ENCODE measurements at places on chromosomes 16 and 17.

DNA sequence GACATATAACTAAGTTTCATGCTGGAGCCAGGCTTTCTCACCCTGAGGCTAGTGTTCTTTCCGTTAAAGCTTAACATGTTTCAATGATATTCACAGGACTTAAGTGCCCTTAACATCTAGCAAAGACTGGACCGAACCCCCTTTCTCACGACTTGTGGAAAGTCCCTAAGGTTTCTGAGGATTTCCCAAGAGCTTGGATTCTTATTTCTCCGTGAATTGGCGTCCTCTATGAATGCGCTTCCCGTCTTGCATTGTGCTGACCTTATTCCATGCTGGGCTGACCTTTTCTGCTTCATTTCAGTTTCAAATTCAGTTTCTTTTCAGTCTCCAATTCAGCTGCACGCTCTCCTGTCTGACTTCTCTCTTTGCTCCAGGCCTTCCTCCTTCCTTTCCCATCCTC lies 206.4 kb downstream of the HS3ST3A1 start:
- DNase-seq, result no peak

DNA sequence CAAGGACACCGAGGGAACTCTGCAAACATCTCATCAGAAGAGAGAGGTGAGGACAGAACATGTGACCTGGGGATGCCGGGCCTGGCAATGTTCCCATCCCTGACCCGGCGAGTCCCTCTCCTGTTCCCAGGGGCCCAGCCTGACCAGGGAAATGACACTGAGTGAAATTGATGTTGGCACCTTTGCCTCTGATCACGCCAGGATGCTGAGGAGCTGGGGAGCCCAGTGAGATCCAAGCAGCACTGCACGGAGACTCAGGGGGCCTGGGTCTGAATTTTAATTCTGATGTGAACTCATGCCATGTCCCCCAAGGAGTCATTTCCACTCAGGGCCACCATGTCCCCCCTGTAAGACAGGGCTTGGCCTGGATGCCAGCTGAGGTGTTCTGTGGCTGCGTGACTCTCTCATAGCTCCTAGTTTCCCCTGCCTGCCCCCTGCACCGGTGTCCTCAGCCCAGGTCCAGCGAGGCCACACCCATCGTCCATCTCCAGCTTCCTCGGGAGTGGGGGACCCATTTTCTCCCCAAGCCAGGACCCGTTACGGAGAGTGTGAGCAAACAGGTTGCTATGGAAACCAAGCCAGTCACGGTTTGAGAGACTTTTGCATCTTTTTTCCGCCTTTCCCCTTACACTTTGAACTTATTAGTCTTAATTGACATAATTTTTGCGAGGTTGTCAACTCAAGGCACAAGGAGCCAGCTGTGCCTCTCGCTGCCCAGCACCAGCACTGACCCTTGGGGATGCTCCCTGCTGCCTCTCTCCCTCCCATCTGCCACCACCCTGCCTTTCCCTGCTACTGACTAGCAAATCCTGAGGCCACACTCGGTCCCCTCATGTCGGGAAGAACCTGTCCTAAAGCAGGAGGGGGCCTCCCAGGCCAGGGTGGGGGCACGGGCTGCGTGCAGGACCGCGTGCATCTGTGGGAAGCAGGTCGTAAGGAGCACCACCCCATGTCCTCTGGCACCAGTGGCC lies 150.0 kb downstream of the SDK2 start:
- no peak for DNase-seq

- DNase-seq, result no peak
Observed at GRCh38 chr17:30299000-30299399, 7.3 kb upstream of the BLMH start.

DNA sequence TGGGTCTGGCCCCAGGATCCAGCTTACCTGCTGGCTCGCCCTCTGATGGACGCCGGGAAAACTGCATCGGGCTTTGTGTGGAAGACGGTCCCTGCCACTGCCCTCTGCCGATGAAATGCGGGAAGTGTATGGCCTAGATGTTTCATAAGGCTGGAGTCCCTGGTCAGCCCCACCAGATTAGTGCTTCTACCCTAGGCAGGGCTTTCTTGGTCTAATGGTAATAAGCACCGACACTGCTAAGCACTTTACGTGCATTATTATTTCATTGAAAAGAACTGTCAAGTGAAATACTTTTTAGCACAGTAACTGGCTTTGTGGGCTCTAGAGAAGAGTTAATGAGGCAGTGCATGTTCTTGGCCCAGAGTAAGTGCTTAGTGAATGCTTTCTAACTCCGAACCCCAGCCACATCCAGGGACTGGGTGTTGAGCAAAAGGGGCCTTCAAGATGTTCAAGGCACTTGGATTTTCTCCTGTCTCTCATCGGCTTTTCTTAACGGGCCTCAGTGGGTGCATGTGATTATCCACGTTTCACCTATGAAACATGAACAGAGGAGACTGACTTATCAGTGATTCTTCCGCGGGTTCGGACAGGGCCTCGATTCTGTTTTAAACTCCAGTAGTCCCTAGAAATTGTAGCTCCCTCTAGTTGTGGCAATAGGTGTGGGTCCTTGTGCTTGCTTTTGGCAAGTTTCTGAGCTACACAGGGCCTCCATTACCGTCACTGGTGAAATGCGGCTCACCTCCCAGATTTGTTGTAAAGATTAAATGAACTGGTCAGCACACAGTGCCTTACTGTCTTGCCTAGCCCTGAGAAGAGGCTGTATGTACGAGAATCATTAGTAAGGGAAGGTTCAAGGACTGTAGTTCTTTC lies 6.6 kb downstream of the TRAF4 start:
- DNase-seq, result peak; percentile 89

DNA sequence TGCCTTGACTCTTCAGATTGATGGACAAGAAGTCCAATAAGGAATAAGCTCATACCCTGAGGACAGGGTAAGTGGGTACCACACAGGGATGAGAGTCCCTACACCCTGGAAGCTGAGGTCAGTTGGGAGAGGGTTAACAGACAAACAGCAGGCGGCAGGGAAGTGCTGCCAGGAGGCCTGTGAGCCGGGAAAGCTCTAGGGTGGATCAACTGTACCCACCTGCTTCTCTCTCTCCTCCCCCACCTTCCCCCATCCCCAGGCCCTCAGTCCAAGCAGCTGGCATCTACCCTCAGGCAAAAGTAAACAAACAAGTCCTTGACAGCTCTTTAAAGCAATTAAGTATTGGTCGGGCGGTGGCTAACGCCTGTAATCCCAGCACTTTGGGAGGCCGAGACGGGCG lies 20.7 kb upstream of the MYLK3 start:
- no peak for DNase-seq

GRCh38 chr17:32904891-32905290 lies 23.1 kb upstream of the TMEM98 start:
- no peak for DNase-seq

GRCh38 chr17:55072898-55073297 lies 104.3 kb downstream of the STXBP4 start:
- DNase-seq, result no peak

DNA sequence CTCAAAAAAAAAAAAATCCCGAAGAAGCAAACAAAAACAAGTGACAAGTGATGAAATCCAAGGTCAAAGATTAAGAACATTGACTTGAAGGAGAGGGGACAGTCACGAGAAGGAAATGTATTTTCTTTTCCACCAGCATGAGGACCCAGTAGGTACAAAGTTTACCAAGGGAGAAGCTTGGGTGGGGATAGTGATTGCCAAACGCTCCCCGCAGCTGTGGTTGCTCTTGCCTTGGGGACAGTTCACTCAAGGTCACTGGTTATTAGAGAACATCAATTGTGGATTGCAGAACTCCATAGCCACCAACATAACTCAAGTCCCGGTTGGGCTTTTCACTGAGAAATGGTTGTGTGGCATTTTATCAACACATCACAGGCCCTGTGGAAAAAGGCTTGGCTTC lies 27.0 kb downstream of the RSL1D1 start:
- no peak for DNase-seq

DNA sequence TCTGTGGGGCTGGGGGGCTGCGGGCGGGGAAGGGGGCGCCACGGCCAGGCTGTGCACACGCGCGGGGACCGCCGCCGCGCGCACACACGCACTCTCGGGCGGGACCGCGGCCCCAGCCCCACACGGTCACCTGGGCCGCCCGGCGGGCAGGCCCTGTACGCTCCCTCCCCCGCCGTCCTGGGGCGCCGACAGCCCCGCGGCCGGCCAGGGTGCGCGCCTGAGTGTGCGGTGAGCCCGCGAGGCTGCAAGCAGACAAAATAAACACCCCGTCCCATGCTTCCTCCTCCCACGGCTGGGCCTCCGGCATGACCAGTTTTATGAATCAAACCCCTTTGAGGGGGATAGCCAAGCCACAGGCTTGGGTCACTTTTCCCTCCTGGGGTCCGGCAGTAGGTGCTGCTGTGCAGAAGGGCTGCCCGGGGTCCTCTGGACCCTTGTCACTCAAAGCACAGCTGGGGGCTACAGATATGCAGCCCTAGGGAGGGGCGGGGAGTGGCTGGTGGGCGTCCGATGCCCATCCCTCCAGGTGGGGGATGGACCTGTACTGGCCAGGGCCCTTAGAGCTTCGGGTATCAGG lies 441 bp downstream of the VASN start:
- DNase-seq, result peak; percentile 38

GRCh38 chr16:17177242-17177958 lies 293.4 kb downstream of the XYLT1 start:
- no peak for DNase-seq

GRCh38 chr16:57645691-57646387 lies 17.4 kb downstream of the ADGRG1 start:
- no peak for DNase-seq

DNA sequence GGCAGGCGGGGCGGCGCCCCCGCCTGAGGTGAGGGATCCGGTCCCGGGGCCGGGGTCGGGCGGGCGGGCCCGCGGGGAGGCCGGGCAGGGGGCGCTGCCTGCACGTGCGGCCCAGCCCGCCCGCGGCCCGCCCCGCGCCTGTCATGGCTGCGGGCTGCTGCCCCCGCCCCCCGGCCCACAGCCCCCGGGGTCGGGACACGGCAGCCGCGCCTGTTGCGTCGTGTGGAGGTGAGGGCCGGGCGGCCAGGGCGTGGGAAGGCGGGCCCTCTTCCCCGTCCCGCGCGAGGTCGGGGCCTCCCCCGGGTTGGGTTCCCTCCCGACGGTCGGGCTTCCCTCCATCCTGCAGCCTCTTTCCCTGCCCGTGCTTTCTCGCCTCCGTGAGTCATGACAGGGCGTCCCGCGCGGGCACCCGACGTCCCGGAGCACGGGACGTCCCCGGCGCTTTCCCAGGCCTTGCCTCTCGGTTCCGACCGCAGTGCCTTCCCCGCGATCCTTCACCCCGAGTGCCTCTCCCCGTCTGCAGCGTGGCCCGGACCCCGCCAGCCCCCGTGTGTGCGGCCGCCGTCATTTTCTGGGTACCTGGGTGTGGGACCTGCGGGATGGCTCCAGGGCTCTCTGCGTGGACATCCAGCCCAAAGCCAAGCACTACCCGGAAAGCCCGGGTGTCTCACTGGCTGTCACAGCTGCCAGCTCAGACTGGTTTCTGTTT lies 76.7 kb downstream of the CHD9 start:
- DNase-seq, result peak; percentile 66

GRCh38 chr17:18949566-18949965 lies 2.4 kb upstream of the SLC5A10 start:
- DNase-seq, result no peak

DNA sequence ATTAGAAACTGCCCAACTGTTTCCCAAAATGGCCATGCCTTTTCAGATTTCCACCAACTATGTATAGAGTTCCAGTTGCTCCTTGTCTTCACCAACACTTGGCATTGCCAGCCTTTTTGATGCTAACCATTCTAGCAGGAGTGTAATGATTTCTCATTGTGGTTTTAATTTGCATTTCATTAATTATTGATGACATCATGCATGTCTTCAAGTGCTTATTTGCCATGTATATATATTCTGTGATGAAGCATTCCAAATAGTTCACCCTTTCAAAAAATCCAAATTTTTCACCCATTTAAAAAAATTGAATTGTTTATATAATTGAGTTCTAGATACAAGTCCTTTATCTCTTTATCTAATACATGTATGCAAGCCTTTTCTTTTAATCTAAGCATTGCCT lies 245.9 kb upstream of the TNRC6C start:
- DNase-seq, result no peak

DNA sequence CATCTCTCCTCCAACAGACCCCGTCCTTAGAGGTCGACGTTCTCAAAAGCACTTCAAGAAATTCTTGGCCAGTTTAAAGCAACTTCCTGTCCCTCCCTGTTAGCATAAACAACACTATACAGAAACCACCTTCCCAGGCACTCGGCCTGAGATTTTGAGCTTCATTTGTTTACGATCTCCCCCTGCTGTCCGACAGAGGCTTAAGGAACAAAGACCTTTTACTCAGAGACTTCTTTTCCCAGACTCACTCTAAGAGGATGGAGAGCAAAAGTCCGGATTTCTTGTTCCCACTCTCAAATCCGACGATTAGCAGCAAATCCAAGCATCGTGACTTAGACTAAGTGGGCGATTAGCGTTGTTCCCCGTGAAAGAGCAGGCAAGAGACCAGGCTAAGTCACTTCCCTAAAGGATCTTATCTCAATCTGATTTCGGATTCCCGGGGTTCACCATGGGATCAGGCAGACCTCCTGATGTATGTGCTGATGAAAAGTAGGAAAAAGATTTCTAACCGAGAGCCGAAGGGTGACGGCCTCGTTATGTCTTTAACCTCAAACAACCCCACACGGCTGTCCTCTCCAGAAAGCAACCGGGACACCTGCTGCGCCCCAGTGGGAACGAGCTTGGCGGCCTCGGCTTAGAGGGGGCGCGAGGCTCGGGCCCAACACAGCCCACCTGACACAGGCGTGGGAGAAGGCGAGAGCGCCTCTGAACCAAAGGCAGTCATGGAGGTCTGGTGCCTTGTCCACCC lies 598 bp downstream of the INPP5K start:
- peak; percentile 52 for DNase-seq

- peak; percentile 91 for DNase-seq
Observed at GRCh38 chr17:38674749-38675615, at the start of gene EPOP. Gene EPOP, minus strand, starts transcription at chr17:38674957. Its CDS starts 462 bp downstream, at chr17:38674495.

GRCh38 chr16:9330095-9330494 lies 238.7 kb downstream of the HAPSTR1 start:
- no peak for DNase-seq

- no peak for DNase-seq
Observed at GRCh38 chr16:46718214-46718613, 28.8 kb downstream of the ORC6 start.

DNA sequence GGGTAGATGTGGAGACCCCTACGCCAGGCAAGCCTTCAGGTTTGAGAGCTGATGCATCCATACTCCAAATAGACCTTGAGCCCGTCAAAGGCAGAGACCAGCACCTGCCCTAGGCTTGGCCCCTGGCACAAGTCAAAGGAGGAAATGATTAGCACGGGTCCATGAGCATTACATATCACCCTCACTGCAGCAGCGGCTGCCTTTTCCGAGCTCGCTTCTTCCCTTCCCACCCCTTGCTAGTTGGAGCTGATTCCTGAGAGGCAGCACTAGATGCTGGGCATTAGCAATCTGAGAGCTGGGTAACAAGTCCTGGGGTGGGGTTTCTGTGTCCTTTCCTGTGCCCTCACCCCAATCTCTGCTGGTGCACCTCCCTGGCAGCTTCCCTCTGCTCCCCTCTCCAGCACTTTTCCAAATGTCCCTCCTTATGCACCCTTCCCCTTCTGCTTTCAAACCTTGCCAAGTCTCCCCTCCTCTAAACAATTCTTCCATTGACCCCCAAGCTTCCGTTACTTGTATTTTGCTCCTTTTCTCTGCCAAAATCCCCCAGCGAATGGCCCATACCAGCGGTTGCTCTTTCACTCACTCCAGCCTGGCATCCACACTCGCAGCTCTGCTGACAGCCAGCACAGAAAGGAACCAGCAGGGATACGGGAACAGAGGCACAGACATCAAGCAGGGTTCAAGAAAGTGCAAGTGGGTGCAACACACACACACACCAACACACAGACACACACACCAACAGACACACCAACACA lies 3.0 kb downstream of the CDRT4 start:
- DNase-seq, result no peak

- no peak for DNase-seq
Observed at GRCh38 chr17:83190601-83191387, 111.4 kb downstream of the METRNL start.

Data from activated naive CD4-positive, alpha-beta T cell treated with Interleukin-2 at 50 U/mL for 16 hours (primary cell).